B cell (primary cell): ENCODE measurements at places on chromosomes 4 and X.
A peak's percentile ranks its signal among the peaks of the same experiment; 100 is the strongest.

GRCh38 chrX:70254063-70254400 is 6.0 kb downstream of the P2RY4 start:
- DNase-seq: no peak

DNA sequence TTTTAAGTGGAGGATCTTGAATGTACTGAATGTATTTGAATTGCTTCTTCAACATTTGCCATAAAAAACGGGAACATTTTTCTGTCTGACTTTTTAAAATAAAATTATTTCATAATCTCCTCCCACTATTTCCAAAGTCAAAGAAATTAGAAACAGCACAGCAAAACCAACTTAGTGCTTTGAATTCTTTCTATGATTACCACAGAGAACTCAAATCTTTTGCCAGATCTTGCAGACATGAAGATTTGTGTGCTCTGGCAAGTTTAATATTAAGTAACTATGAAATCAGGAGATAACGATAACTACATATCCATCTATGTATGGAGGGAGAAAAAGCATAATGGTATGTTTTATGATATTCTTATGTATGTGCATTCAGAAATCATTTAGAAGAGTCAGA is 982.2 kb downstream of the PCDH7 start:
- DNase-seq: no peak

- DNase-seq: no peak
Measured at GRCh38 chr4:78618436-78618835, 66.9 kb downstream of the ANXA3 start.

DNA sequence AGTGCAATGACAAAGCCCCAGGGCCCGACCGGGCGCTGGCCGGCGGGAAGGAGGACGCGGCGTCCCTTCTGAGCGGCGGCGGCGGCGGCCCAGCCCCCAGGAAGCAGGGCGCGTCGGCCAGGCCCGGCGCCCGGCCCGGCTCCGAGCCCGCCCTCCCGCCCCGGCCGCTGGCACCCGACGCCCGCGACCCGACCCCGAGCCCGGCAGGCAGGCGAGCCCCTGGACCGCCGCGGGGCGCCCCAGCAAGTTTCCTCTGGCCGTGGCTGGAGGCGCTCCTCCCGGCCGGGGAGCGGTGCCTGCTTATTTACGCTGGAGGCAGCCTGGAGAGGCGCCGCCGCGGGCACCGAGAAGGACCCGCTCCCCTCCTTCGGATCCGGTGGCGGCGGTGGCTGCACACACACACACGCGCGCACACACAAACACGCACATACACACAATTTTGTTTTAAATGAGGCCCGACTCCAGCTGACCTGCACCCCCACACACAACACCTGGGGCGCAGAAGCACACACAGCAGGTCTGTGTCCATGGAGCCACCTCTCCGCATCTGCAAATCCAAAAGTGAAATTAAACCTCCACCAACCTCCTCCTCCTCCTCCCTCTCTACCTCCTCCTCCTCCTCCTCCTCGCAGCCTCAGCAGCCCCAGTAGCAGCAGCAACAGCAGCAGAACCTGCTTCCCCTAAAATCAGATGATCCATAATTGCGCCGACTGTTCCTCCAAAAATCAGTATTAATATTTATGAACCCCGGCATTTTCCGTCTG is 669 bp downstream of the IRF2 start:
- DNase-seq: peak; percentile 73
